Cortex of kidney (tissue), 1 donor: ENCODE measurements at places on chromosomes 11 and 22.

DNA sequence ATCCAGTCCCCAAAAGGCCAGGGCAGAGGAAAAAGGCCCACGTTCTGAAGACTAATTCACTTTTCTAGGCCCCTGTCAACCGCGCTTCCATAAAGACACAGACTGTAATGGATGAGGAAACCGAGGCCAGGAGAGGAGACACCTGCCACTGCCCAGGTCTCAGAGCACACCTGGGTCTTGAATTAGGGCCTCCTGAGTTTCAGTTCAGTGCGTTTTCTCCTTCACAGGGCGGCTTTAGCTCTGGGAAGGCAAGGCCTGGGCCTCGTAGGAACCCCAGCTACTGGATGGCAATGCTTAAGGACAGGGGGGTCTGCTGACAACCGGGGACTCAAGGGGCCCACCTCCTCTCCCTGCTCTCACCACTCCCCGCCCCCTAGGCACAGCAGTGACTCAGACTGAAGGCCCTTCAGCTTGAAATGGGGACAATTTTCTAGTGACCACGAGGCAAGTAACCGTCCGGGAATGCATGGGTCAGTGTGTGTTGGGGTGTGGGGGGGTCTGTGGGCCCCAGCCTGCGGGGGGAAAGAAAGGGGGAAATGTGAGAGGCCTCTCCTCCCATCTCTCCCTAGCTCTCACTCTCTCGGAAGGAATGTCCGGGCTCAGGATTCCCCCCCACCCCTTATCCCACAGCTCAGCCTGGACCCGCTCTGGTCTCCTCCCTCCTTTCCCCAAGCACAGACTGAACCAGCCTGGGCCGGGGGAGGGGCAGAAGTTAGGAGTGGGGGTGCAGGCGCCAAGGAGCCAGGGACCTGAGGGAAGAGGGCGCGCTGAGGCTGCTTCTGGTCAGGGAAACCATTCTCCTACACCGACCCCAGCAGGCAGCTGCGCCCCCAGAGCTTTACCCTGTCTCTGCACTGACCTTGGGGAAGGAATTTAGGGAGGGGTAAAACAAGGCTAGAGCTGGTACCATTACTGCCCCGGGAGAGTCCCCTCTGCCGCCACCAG lies 17.2 kb downstream of the CREB3L1 start:
- no peak for DNase-seq

GRCh38 chr11:65634905-65635731 lies 2.8 kb upstream of the SIPA1 start:
- DNase-seq: no peak

DNA sequence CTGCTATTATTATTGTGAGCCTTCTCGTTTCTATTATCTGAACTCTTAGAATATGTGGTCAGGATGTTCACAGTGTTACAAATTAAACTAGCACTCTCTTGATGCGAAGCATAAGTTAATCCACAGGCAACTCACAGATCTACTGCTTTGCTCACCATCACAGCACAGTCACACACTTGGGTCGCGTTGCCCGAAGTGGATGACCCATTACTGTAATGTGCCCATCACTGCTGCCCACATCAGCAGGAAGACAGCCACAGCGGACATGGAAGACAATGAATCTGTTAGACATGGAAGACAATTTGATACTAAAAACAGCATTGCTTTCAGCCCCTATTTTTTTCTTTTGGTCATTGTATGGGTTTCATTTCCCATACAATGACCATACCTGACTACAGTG lies 216.4 kb upstream of the B3GAT1 start:
- DNase-seq: no peak

- DNase-seq: no peak
Measured at GRCh38 chr11:1990872-1991578, 6.6 kb downstream of the H19 start.

DNA sequence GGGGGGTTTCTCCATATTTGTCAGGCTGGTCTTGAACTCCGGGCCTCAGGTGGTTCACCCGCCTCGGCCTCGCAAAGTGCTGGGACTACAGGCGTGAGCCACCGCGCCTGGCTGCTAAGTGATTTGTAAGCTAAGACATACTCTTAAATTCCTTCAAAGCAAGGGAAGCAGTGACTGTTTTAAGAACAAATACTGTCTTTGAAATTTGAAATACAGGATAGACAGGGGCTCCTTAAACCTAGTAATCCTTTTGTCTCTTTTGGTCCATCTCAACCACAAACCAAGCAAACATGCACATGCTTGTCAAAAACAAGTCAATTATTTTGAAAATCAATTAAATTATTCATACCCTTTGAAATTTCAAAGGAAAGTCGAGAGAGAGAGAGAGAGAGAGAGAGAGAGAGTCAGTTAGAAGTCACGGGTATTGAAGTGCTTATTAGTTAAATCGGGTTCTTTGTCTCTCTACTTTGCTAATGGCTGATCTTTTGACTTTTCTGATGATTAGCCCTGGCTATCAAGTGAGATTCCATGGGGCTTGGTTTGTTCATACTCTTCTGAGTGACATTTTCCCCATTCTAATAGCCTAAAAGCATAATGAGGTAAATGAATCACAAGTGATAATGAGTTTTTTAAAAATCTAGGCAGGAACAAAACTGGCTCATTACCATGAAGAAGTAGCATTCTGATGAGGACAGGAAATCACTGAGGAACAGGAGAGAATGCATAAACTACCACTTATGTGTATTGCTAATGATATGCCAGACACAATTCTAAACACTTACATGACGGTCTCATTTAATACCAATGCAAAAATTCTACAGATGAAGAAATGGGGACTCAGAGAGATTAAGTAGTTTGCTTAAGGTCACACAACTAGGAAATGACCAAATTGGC lies 48.0 kb downstream of the MCHR1 start:
- DNase-seq: no peak

DNA sequence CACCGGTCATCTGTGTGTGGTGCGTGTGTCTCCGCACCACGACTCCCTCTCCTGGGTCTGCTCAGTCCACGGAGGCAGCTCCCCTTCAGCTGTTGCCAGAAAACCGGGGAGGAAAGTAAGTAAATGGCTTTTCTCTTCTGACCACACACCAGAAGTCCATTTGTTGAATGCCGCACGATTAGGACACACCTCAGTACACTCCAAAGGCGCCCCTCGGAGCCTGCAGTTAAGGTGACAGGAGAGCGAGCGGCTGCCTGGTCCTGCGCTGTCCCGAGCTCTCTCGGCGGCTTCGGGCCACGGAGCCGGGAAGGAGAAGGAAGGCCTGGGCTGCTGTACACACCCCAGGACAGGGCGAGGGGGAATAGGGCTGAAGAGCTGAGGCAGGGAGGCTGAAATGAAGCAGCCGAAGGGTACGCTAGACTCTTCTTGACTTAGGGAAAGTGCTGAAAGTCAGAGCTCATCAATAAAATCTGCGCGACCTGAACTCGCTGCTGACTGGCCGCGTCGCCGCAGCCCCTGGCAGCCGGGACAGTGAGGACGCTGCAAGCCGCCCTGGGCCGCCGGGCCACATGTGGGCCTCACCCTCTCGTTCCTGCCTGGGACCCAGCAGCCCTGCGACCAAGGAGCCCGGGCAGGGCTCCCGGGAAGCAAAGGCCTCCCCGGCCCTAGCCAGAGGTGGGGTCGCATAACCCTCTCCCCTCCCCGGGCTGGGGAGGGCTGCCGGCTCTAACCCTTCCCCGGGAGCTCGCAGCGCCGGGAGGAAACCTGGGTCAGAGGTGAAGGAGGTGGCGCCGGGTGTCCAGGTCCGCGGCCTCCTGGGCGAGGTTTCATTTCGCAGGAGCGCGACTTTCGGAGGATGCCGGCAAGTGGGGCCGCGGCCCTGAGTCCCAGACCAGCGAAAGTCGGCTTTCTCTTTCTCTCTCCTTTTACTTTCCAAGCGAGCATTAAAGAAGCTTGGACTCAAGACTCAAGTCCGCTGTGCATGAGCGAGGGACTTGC lies 1.6 kb upstream of the PAX6 start:
- DNase-seq: no peak

DNA sequence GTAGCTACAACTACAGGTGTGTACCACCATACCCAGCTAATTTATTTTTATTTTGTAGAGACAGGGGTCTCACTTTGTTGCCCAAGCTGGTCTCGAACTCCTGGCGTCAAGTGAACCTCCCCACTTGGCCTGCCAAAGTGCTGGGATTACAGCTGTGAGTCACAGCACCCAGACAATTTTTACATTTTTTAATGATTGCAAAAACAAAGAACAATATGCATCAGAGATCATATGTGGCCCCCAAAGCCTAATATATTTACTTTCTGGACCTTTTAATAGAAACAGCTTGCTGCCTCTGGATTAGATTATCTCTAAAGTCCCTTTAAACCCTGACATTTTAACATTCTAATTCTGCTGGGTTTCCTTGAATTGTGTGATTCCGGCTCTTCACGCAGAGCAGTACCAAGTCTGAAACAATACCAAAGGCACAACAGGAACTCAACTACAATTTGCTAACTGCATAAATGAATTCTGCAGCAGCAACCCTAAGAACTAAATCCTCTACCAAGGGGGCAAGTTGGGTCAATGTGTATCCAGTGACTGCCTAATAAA lies 25.0 kb downstream of the RAB30 start:
- DNase-seq: no peak

GRCh38 chr11:65390996-65391395 lies 4.6 kb downstream of the FRMD8 start:
- DNase-seq: no peak

GRCh38 chr11:63931876-63932275 lies 6.9 kb upstream of the NAA40 start:
- DNase-seq: no peak
